ENCODE measurements at places on chromosomes 11 and 22.

DNA sequence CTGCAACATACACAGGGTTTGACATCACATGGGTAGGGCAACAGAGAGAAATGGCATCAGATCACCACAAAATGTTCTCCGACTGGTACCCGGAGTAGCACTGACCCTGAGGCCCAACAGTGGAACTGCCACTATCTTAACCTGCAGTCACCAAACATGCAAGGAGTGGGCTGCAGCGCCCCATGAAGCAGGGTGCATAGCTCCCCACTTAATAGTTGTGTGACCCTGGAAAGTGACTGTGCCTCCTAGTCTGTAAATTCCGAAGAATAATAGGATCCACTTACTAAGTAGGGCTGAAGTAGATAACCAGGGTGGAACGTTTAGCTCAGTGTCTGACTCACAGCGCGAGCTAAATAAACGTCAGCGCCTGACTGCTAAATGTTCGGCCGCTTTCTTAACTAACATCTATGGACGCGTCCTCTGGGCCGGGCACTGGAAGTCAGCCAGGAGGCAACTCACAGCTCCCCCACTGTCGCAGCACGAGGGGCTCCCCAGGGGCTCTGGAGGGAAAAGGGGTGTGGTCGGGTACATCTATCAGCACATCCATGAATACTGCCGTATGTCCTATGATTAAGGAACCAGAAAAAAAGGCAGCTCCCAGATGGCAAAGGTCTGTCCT is 777 bp downstream of the LTO1 start:
- DNase-seq: no peak

- no peak for DNase-seq
These were observed 33.8 kb downstream of the MYEOV start for GRCh38 chr11:69327741-69328191.

DNA sequence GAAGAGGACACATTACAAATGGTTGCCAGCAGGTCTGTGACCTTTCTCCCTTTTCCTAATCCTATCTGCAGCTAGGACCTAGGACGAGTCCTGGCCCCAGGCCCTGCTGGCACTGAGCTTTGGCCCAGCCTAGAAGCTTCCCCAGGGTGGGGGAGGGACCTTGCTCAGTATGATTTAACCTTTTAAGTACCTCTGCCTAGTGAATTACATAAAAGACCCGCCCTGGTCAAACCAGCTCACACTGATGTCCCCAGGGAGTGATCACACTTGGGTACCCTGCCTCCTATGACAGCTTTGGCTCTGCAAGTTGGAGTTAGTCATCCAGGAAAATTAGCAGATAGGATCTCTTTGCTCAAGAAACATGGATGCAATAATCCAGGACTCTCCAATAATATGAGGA is 21.9 kb downstream of the ASCC2 start:
- no peak for DNase-seq

DNA sequence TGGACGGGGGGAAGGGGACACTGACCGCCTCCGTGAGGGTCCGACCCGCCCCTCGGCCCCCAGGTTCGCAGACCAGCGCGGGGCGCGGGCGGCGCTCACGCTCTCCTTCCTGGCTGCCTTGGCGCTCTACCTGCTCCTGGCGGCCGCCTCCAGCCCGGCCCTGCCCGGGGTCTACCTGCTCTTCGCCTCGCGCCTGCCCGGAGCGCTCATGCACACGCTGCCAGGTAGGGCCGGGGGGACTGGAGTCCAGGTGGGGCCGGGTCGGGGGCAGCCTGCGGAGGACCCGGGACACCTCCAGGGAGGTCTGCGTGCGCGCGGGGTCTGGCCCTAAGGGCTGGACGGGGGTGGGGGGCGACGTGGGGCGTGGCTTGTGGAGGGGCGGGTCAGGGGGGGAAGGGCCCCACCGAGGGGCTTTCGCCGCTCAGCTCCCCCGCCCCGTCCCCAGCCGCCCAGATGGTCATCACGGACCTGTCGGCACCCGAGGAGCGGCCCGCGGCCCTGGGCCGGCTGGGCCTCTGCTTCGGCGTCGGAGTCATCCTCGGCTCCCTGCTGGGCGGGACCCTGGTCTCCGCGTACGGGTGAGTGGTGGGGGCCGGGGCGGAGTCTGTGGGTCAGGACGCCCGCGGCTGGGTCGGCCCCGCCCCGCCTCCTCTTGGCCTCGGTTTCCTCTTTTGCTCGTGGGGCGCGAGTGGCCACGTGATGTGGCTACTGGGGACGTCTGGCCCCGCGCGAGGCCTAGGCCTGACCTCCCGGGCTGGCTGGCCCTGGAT is 19.9 kb downstream of the PHLDA2 start:
- no peak for DNase-seq

DNA sequence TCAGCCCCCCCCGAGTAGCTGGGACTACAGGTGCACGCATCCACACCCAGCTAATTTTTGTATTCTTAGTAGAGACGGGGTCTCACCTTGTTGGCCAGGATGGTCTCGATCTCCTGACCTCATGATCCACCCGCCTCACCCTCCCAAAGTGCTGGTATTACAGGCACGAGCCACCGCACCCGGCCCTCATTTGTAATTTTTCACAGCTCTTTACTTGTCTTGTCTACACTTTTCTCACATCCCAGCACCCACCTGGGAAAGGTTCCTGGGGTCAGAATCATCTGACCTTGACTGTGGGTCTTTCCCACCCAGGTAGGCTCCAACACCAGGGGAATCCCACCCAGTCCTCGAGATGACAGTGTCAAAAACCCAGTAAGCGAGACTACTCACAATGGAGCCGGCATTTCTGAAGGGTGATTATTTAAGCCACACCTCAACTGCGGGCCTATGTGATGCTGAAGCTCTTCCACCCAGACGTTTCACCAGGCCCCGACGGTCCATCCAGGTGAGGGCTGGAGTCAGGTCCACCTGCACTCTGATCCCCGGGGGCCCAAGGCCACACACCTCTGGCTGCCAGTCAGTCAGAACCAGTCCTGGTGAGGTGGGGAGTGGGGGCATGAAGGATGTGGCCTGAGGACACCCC is 23.4 kb downstream of the CELSR1 start:
- no peak for DNase-seq

DNA sequence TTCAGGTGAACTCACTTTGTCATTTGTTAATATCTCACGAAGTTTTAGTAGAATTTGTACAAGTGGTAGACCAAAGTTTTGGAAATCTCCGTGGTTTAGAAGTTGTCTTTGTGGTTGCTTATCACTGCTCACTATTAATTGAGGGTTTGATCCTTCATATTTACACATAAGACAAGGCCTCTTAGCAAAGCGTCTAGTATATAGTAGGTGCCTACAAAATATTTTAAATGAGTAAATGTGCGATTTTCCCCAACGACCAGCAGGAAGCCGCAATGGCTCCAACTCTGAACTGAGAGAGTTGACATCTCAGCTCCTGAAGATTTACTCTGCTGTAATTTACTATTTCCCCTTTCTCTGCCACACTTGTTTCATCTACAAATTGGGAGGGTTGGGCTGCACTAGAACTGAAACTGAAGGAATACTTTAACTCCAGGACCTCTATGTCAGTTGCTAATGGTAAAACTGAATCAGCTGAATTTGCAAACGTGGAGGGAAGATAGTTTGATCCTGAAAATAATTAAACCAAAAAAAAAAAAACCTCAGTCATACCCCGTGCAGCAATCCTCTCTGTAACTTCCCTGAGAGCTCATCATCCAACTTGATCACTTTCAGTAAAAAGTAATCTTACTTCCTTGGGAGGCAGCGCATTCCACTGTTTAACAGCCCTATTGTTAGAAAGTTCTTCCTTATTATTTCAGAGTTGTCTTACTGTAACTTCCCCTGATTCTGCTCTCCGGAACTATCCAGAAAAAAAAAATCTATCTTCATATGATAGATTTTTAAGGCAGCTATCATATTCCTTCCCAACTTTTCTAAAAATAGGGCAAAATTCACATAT is 1.3 kb upstream of the SBF2 start:
- DNase-seq: no peak

- no peak for DNase-seq
These were observed 11.3 kb downstream of the OSBP2 start for GRCh38 chr22:30705710-30706651.

- DNase-seq: no peak
These were observed 9.7 kb downstream of the MAML2 start for GRCh38 chr11:96333191-96333719.

DNA sequence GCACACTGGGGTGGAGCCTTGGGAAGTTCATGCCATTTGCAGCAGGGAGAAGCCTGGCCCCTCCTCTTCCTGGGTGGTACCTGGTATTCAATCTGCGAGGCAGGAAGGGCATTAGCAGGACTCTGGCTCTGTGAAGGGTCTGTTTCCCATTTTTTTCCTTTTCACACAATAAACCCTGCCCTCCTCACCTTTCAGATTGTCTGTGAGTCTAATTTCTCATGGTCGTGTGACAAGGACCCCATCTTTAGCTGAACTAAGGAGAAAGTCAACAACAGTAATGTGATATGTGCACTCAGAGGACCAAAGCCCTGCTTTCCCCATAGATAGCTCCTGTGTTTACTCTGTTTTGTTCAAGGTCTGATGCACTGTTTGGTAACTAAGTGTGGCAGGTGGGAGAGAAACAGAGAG is 26.6 kb upstream of the CASP4 start:
- no peak for DNase-seq

GRCh38 chr11:27718346-27718862 is 18.1 kb upstream of the BDNF start:
- no peak for DNase-seq

DNA sequence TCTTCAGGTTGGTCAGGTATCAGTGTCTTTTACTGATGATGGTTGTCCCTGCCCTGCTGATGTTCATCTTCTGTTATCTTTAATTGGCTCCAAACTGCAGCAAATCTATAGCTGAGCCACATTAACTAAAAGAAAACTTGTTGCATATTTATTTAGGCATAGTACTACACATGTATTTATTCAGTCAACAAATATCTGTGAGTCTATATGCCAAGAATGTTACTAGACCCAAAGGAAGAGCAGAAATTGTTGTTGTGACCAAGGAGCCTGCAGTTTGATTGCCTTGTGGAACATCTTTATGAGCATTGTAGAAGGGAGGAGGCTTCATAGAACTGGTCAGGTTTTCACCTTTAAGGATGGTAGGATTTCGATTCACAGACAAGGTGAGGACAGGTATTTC is 10.1 kb downstream of the BMAL1 start:
- no peak for DNase-seq
